Amygdala (tissue), 56 donors: ENCODE measurements at places on chromosomes 16 and 17.

DNA sequence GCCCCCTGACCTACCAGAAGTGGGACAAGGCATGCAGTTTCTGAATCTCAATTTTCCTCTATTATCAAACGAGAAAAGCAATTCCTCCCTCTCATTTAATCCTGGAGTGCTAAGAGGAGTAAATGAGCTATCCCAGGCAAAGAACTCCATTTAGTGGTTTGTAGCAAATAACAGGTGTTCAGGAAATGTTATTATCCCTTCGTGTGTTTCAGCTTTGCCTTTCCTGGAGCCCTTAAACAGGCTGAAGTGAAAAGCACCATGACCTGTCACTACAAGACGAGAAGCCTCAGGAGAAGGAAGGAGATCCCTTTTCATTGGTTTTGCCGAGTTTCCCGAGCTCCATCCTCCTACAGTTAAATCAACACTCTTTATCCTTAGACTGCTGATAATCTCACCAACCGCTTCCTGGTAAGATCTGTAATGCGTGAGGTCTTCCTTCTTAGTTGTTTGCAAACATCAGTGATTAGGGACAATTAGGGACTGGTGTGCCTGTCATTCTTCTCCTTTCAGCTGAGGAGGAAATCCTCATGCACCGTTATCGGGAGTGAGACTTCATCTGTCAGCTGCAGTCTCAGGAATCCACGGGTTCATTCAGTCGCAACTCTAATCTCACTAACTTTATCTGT lies 30.8 kb upstream of the MYOCD start:
- DNase-seq, result no peak

GRCh38 chr16:75236736-75237397 lies 14.6 kb downstream of the BCAR1 start:
- no peak for DNase-seq

GRCh38 chr17:56699186-56699894 lies 105.8 kb downstream of the NOG start:
- DNase-seq, result no peak

DNA sequence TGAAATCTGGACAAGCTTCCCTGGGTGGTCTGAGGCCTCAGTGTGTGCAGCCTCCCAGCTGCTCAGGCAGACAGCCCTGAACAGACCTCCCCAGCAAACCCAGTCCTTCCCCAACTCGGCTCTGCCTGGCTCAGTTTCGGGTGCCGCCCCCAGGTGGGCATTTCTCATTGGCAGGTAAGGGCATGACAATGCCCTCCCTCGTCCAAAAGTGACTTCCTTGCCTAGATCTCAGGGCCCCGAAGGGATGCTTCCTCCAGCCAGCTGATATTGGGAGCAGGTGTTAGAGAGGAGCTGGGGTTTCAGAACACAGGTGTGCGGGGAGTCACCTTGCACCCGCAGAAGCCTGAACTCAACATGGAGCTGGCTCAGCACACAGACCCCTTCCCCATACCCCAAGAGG lies 3.8 kb upstream of the PPL start:
- DNase-seq, result no peak

DNA sequence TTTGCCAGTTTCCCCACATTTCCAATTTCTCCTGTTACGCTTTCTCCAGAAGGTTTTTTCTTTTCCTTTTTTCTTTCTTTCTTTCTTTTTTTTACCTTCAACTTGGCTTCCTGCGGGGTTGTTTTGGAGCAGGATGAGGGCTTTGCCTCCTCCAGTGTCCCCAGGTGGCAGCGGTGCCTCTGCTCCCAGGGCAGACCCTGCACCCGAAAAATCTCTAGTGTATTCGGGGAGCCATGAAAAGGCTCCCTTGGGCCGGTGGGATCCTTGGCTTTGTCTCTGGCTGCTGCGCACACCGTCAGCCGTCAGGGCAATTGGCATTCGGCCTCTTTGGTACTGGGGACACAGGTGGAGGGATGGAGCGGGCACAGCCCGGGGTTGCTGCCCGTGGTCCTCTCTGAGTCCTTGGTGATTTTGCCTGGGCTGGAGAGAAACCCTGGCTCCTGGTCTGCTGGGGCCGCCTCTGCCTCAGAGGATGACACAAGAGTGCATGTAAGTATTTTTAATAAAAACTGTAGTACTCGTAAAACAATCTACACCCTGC lies 846 bp downstream of the ITGB3 start:
- no peak for DNase-seq

DNA sequence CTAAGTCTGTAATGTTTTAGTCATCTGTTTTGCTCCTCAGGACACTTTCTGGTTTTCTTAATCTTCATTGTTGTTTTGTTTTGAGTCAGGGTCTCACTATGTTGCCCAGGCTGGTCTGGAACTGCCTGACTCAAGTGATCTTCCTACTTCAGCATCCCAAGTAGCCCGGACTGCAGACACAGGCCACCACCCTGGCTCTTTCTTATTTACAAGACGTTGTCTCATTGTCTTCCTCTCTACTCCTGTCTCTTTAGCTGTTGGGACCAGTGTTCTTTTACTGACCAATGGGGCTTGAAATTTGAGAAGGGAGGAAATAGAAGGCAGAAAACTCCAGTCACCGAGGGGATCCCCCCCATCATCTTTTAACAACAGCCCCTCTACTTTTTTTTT lies 1.2 kb downstream of the SCPEP1 start:
- no peak for DNase-seq

GRCh38 chr17:79339321-79339720 lies 264.7 kb downstream of the ENGASE start:
- no peak for DNase-seq

DNA sequence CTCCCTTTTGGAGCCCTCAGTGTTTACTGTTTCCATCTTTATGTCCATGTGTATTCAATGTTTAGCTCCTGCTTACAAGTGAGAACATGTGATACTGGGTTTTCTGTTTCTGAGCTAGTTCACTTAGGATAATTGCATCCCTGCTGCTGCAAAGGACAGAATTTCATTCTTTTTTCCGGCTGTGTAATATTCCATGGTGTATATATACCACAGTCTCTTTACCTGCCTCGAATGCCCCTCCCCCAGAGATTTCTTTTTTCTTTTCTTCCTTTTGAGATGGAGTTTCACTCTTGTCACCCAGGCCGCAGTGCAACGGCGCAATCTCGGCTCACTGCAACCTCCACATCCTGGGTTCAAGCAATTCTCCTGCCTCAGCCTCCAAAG lies 60.9 kb downstream of the RMI2 start:
- no peak for DNase-seq
